ENCODE measurements at places on chromosomes 13 and 19.
A peak's percentile ranks its signal among the peaks of the same experiment; 100 is the strongest.

DNA sequence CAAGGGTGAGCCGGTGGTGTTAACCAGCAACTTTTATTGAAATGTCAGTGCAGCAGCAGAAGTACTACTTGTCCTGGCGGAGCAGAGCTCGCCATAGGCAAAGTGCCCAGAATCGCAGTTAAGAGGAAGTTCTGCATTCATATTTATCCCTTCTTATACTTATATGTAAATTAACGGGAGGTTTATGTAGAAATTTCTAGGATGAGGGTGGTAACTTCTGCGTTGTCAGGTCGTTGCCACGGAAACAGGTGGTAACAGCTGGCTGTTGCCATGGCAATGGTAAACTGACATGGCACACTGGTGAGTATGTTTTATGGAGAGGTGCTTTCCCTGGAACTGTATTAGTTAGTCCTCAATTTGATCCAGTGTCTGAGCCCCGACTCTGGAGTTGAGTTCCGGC is 2494.9 kb upstream of the PCDH20 start:
- DNase-seq, result no peak

DNA sequence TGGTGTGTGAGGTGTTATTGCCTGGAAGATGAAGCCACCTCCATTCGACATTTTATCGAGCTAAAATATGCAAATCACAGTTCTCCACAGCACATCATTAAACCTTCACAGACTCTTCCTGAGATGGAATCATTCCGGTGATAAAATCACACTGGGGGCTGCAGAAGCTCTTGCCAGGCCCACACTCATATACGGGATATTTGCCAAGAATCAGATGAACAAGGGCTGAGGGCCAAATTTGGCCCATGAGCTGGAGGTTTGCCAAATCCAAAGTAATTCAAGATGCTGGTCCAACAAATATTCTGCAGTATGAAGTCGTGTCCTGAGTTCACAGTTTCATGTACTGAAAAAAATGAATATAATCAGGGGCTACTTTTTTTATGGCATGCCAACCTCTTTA is 16.7 kb upstream of the RXFP2 start:
- no peak for DNase-seq

- DNase-seq, result no peak
Measured at GRCh38 chr19:38030686-38031422, 123.8 kb downstream of the SIPA1L3 start.

- no peak for DNase-seq
Measured at GRCh38 chr19:52992109-52993004, 21.4 kb upstream of the ERVV-1 start.

DNA sequence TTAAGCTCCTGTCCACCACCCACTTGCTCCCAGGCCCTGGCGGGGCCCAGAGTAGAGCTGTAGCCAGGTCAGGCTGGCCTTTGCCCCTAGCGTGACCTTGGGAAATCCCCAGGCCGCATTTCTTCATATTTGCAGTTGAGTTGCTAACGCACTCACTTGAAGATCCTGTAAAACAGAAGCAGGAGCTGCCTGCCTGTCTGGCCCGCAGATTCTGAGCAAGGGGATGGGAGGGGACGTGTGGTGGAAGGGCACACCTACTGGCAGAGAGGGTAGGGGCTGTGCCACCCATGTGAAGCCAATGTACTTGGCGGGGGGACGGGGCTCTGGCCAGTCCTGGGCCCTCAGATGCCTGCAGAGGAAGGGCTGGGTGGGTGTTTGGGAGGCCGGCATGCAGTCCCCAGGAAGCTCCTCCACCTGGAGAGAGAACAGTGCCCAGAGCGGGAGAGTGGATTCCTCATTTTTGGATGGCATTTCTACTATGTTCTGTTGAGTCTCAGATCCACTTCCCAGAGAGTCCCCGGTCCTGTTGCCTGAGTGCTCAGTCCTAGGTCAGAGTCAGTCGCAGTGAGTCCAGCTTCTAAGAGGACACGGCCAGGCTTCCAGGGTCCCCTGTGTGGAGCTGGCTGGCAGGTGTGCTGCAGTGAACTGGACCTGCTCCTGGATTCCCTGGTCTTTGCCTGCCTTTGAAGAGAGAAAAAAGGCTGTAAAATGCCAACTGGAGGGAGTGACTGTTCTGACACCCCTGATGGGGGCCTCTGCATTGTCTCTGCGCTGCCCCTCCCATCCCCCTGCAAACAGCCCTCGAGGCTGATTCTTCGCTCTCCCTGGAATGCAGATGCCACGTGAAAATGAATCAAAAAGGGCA is 62.9 kb downstream of the GGACT start:
- no peak for DNase-seq

- DNase-seq, result no peak
Measured at GRCh38 chr13:86881390-86881789, 789.8 kb upstream of the SLITRK5 start.

GRCh38 chr19:58091251-58091995 is 6.6 kb downstream of the ZSCAN18 start:
- DNase-seq, result no peak

DNA sequence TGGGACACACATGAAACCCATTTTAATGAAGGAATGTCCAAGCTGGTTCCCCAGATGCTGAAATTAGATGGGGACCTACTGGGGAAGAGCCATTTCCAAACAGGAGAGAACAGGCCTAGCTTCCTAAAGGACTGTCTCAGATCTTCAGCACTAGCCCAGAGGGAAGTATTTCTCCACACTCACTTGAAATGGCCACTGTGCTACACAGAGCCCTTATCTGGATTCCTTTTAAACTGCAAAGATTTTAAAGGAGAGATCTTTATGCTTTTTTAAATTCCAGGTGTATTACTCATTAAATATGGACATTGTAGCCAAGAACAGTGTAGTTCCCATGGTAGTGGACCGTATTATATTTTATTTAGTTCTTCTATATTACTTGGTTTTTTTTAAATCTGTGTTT is 255.3 kb downstream of the SHISA2 start:
- DNase-seq, result no peak

- no peak for DNase-seq
Measured at GRCh38 chr13:71721104-71721503, 145.9 kb downstream of the DACH1 start.

- no peak for DNase-seq
Measured at GRCh38 chr13:76917095-76917494, 30.9 kb upstream of the KCTD12 start.

DNA sequence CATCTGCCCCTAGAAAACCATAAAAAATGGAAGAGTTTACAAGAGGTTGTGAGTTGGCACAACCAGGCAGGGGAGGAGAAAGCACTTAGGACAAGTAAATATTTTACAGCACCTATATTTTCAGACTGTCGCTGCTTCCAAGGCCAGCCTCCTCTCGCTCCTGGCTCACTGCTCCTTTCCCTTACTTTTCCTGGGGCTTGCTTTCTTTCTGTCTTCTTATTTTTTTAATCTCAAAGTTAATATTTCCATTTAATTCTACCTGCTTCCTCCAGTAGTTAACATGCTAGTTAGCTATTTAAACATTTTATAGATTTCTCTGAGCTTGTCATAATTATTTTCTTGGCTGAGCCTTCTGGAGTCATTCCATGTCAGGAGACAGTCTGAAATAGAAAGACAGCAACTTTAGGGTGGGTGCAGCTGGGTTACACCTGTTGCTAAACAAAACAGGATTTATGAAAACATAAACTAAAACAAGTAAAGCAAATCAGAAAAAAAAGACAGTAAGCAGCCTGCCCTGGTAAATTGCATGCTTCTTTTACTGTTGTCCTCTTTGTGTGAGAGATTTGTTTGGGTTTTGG is 330.1 kb downstream of the DLEU7 start:
- no peak for DNase-seq

- no peak for DNase-seq
Measured at GRCh38 chr19:6198896-6199239, 63.4 kb downstream of the ACSBG2 start.

- no peak for DNase-seq
Measured at GRCh38 chr13:42967660-42968059, 24.4 kb downstream of the EPSTI1 start.

GRCh38 chr13:19069684-19070397 is 111.8 kb downstream of the TUBA3C start:
- no peak for DNase-seq

DNA sequence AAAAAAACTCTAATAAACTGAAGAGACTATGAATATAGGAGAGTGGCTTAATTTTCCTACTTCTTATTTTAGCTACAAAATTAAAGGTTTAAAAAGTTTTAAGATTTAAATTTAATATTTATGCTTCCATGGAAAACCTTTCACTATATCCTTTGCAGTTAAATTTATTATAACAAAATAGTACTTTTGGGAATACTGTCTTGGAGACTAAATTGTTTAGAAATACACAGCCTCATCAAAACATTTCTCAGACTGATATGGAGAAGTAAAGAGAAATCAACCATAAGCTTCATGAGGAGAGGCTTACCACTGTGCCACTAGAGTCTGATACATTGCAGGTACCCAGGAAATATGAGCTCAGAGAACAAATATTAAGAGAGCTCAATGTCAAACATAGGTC is 436.5 kb downstream of the KCTD12 start:
- no peak for DNase-seq

- peak; percentile 24 for DNase-seq
Measured at GRCh38 chr13:78137404-78138142, 218.9 kb upstream of the EDNRB start.

DNA sequence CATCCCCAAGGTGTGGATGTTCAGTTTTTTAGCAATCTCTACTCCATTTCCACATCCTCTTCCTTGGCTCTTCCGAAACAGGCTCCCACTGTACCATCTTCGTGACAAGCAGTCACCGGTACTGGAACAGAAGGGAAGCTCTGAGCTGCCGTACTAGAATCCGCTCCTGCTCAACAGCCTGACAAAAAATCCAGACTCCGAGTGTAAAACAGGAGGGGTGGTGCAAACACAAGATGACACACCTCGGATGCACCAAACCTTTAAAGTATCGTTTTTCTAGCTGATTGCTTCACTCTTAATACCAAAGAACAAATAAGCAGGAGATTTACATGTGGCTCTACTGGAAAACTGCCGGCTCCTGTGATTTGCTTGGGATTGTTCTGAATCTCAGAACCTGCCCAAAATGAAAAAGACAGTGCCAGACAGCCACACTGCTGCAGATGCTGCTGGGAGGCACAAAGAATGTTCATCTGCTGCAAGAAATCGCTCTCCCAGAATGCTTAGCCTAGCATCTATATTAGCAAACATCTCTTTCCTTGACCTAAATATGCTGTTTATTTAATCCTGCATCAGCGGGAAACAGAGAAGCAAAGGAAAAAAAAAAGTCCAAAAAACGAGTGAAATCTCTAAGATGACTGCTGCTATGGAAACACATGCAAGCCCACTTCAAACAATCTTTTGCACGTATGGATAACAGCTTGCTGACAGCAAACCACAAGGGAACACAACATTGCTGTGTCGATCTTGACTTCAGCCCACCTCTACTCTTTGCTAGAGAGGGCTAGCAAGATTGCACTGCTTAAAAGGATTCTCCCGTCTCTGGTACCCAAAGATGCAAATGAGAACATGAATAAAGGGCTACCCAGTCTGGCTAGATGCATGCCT is 38.0 kb upstream of the DOCK9 start:
- no peak for DNase-seq

GRCh38 chr19:11198769-11199424 is 1.6 kb upstream of the KANK2 start:
- DNase-seq, result no peak

GRCh38 chr13:43487461-43487860 is 299.3 kb downstream of the ENOX1 start:
- DNase-seq, result no peak

GRCh38 chr13:20814224-20814910 is 40.6 kb upstream of the EEF1AKMT1 start:
- no peak for DNase-seq

GRCh38 chr19:6272913-6273600 is 6.7 kb downstream of the MLLT1 start:
- DNase-seq, result no peak

DNA sequence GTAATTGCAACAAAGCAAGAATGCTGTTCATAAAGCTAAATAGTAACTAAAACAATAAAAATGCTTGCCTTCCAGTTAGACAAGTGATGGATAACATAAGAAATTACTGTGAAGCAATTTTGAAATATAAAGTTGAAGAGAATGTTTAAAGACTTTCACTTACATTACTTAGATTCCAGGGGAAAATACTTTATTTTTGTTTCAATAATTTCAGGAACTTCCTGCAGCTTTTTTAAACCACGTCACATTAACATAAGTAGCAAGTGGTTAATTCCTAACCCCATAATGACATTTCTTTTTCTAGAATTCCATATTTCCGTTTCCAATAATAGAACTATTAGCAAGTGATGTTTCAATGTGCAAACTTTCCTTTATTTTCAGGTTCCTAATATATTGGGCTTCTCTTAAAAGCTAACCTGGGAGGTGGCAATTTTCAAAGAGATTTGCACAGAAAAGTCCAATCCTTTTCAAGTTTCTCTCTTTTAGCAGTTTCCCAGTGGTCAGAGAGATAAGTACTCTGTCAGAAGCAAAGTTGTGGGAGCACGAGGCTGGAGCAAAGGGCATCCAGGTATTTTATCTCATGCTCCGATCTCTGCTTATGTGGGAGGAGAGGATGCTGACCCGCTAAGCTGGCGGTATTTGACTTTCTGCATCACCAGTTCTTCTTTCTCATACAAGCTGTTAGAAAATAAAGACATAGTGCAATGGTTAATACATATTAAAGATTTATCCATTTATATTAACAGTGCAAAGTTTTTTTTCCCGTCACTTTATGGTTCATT is 1025.3 kb downstream of the EFNB2 start:
- no peak for DNase-seq

Measured in activated T-cell treated with anti-CD3 and anti-CD28 coated beads, Interleukin-2, amount 50 U/mL, for 1 hour (primary cell).